ENCODE measurements at places on chromosomes 1 and 21. TPM values are rescaled to one million over a fixed set of nuclear protein-coding genes. Genes with fewer than 3 reads are reported as not detected.

GRCh38 chr1:8249838-8250237, 68.1 kb upstream of the SLC45A1 start:
- DNase-seq: no peak

DNA sequence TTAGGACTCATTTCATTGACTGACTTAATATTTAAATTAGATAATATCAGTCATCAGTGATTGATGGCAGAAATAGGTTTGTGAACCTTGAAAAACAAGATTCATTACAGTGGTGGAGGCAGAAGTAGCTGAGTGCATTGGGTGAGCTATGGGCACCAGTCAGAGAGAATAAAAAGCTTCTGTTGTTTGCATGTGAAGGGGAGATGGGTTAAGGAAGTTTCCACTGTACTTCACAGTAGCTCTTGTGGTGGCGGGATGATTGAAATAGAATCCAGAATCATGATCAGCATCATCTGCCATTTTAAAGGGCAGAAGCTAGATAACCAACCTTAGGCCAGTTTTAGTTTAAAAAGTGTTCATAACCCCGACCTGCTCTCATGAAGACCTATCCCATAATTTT, 66.2 kb downstream of the DTL start:
- no peak for DNase-seq

- DNase-seq: no peak
Measured at GRCh38 chr1:209697126-209697525, 7.5 kb upstream of the HSD11B1 start.

DNA sequence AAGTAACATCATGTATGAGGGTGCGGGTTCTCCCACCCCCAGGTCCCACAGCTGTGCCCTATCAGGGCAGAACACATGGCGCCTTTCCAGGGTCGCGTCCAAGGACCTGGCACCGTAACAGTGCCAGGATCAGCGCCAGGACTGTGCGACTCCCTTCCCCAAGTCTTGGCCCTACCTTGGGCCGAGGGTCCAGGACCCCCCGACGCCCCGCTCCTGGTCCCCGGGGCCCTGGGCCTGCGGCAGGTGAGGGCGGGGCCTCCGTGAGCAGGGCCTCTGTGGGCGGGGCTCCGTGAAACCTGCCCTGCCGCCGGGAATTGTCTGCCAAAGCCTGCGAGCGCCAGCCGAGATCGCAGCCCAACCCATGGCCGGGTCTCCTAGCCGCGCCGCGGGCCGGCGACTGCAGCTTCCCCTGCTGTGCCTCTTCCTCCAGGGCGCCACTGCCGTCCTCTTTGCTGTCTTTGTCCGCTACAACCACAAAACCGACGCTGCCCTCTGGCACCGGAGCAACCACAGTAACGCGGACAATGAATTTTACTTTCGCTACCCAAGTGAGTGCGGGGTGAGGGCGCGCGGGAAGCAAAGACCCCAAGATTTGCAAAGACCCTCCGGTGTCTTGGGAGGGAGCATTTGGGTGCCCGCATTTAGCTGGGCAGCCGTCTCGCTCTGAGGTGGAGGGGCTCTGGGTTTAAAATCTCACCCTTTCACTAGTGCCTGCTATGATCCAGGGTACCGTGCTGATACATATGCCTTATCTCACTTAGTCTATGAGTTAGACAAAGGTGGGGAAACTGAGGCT, at the start of gene RHBG:
Gene RHBG, plus strand, starts transcription at position 323 of the 796 bp plus-strand sequence. Its CDS starts 39 bp downstream, at position 362.
- peak; percentile 67 for DNase-seq

DNA sequence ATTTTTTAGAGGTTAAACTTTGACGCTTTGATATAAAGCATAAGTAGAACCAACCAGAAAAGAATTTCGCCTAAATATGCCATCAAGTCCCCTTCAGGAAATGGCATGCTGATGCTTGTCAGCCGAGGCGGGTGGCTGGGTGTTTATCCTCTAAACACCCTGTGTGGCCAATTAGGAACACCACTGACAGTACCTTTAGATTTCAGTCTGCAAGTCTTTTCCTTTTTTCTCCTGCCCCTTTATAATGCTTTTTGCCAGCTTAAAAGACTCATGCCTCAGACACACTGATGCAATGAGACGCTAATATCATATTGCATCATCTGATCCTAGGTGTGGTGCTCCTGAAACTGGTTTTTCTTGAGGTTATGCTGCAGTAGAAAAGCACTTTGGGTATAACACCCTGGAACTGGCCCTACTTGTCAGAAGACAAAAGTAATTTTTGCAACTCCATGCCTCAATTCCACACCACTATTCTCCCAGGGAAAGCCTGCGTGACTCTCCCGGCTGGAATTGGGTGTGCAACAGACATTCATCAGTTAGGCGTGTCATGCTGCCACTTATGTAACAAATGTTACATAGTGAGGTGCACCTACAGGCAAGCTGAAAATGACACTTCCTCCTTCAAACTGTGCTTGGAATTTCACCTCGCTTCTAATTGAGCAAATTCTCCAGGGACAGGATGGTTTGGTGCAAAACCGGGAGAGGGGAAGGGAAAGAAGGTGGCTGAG, 2.0 kb upstream of the RCC2 start:
- DNase-seq: no peak

Gene C1orf141
- not detected for total RNA-seq

Gene OR2M3
- not detected for total RNA-seq

DNA sequence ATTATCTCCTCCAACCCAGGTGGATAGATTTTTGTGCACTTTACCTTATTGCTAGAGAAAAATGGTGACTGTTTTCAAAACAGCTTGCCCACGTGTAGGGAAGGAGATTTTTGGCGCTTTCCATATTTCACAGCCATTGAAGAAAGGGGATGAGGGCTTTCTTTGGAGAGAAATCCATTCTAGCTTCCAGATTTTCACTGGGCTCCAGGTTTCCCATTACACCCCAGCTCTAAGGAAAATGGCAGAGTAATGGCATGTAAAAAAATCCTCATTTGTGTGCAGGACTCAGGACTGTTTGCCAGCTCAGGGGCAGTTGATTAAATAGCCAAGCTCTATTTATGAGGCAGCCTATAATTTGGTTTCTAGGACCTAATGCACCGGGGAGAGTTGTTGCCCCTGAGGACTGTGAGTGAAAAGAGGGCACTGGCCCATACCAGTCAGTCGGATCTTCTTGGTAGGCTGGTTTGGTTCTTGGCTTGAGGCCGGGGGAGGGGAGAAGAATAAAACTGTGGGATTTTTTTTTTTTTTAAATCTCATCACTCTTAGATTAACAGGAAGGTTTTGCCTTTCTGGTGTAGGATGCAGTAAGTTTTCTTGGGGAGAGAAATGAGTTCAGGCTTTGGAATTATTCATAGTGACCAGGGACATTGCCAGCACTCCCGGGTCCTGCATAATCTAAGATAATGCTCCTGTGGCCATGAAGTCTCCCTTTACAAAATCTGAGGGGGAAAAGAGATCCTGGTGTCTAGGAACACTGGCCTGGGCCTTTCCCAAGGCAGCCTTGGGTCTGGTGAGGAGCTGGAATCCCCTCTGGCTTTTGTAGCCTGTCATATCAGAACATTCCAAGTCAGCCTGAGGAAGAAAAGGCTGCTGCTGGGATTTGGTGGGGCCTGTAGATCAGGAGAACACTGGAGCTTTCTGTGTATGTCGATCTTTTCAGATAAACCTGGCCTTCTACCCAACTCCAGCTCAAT, 1.9 kb upstream of the ARID1A start:
- DNase-seq: no peak

Gene OR10Z1
- not detected for total RNA-seq

DNA sequence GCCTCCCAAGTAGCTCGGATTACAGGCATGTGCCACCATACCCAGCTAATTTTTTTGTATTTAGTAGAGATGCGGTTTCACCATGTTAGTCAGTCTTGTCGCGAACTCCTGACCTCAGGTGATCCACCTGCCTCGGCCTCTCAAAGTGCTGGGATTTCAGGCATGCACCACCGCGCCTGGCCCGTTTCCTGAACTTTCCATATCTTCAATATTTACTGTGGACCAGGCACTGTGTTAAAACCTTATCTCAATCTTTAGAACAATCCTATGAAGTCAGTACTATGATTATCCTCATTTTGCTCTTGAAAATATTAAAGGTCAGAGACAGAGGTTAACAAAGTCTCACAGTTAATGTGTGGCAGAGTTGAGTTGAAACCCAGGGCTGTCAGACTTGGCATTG, 1.6 kb upstream of the ADCY10 start:
- no peak for DNase-seq

Gene DIPK1A
- 7.0 TPM for total RNA-seq

Gene ERVH48-1
- not detected for total RNA-seq

GRCh38 chr21:35265170-35265877, 216.2 kb upstream of the RUNX1 start:
- DNase-seq: no peak

Gene FOXO6
- total RNA-seq: 3.6 TPM

Gene ARMH1
- 0.83 TPM for total RNA-seq

DNA sequence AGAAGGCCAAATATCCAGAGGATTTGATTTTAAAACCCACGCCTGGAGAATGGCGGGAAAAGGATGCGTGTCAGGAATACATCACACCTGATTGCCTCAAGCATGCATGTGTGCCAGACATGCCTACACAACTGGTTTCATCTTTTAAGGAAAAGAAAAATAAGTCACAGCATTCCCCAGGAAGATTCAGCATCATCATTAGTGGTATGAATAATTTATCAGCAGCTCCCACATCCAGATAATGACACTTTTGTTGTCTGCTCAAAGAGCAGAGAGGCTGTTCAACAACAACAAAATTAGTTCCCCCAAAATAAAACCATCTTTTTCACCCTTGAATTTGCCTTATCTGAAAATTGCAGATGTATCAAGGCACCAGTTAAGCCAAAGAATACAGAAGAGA, 328.6 kb upstream of the C1orf87 start:
- no peak for DNase-seq

GRCh38 chr1:192793983-192794767, 14.7 kb upstream of the RGS2 start:
- no peak for DNase-seq

- no peak for DNase-seq
Measured at GRCh38 chr1:199489594-199489993, 537.9 kb upstream of the NR5A2 start.

DNA sequence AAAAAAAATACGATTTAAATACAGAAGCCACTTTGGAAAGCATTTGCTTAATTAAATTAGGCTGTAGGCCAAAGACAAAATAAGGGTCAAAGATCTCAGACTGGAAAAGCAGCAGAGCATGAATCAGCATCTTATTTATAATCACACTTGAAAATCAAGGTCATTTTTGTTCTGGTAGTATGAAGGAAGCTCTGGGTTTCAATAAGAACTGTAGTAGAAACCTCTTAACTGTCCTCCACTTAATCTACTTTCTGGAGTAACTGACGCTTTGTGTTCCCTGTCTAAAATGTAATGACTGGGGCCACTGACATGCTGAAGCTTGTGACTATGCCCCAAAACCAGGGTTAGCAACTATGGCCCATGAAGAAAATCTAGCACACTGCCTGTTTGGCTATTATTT, 450.7 kb upstream of the ZP4 start:
- DNase-seq: no peak

- no peak for DNase-seq
Measured at GRCh38 chr1:183607322-183607980, 17.2 kb upstream of the NCF2 start.

Gene TBX19
- 0.40 TPM for total RNA-seq

Gene TNFSF4
- total RNA-seq: 0.73 TPM

GRCh38 chr21:46205766-46206162, 21.5 kb upstream of the SPATC1L start:
- DNase-seq: peak; percentile 24

Gene OR2L5
- total RNA-seq: not detected

Gene URB1
- 11.4 TPM for total RNA-seq

GRCh38 chr1:32393136-32393535, 1.1 kb downstream of the BSDC1 start:
- DNase-seq: no peak

GRCh38 chr1:228735871-228736586, 750 bp downstream of the RHOU start:
- DNase-seq: peak; percentile 69

Gene AKNAD1
- not detected for total RNA-seq

DNA sequence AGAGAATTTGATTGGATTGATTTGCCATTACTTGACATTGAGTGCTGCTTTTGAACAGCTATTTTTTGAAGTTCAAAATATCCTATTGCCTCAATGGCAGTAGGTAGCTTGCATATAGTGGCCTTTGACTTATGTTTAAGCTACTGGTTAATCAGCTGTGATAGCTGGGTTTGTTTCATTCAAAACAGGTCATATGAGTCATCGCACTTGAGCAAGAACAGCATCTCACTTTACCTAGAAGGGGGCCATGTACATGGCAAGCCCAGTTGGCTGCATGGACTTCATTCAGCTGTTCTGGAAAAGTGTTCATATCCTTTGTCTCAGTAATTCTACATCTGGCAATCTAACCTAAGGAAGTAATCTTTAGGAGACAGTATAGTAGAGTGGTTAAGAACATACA, 29.0 kb upstream of the ARID1A start:
- no peak for DNase-seq

DNA sequence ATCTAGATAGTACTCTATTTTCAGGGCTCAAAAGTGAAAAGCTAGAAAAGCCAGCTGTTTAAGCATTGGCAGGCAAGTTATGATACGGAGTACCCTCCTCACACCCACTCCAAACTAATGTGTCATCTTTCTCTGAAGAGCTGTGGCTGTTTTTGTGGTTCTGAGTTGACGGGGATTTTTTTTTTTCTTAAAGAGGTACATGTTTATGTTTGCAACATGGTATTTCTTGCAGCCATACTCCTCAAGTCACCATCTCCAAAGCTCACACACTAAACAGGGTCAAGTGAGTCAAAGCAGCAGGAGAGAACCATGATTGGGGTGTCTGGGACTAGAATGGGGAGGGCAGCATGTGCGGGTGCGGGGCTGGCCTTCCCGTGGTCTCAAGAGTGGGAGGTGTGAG, 347.2 kb downstream of the DISC1 start:
- DNase-seq: no peak

GRCh38 chr1:91120421-91120820, 98.6 kb upstream of the ZNF644 start:
- no peak for DNase-seq

Gene SPRR2A
- not detected for total RNA-seq

GRCh38 chr1:45221716-45222115, 15.3 kb upstream of the ZSWIM5 start:
- DNase-seq: no peak

Gene FCGR1A
- 0.46 TPM for total RNA-seq

DNA sequence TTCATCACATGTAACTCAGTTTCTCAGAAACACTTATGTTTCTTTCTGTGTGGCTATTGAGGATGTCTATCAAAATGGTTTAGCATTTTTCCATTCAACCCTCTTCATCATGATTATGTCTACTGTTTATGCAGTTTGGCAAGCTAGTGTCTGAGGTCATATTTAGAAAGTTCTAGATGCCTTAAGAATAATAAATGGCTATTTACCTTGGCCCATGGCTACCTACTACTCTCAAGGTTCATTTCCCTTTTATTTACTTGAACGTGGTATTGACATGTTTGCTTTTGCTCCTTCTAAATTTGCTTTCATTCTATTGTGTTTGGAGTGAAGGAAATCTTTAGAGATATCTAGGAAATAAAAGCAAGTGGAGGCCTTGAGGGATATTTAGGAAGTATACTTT, 193.7 kb upstream of the OLFM3 start:
- DNase-seq: no peak

Gene NUP210L
- 0.43 TPM for total RNA-seq

DNA sequence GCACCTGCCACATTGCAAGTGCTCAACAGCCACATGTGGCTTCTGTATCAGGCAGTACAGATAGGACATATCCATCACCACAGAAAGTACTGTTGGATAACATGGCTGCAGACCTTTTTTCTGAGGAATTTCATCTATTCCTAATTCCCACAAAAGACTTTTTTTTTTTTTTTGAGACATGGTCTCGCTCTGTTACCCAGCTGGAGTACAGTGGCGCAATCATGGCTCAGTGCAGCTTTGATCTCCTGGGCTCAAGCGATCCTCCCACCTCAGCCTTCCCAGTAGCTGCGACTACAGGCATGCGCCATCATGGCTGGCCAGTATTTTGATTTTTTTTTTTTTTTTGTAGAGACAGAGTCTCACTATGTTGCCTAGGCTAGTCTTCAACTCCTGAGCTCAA, 33.3 kb downstream of the YARS1 start:
- DNase-seq: no peak
